ENCODE measurements at places on chromosomes 4 and X. TPM values are rescaled to one million over a fixed set of nuclear protein-coding genes. Genes with fewer than 3 reads are reported as not detected.

- no peak for DNase-seq
These were observed 314.2 kb downstream of the SLC7A11 start for GRCh38 chr4:137927972-137928371.

- DNase-seq: no peak
These were observed 427.3 kb upstream of the FTHL17 start for GRCh38 chrX:31499109-31499508.

DNA sequence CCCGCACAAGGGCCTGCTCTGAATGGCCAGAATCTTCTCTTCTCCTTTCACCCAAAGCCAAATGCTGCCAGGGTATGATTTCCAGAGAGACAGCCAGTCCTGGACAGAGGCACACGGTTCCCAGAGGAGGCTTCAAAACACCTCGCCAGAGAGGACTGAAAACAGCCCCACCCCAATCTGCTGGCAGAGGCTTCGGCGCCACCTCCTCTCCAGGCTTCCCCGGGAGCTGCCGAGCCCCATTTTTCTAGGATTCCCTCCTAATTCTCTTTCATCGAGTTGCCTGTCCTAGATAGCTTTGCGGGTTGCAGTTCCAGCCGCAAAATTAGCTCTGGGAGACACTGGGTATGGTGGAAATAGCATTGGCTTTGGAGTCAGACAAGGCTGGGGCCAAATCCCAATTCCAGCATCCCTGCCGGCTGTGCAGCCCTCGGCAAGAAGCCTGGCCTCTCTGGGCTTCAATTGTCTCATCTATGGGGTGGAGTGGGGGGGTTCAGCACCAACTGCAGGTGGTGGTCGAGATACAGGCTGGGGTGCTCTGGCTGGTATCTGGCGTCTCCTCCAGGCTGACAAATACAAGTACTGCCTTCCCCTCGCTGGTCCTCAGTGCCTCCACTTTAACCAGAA, 22.6 kb downstream of the PPP2R2C start:
- DNase-seq: no peak

DNA sequence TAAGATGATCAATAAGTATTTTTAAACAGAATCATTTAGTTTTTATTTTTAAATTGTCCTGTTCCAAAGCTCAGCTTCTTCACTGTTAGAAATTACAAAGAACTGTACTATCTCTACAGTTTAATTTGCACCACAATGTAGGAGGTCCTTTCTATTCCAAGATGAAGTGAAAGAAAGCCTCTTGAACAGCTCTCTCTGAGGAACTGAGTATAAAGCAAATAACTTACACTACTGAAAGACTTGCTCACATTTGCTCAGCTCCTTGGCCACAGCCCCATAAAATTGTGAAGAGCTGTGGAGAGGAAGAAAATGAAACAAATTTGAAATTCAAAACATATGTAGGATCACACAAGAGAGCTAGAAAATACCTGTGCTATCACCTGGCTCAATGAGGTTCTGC, 68.6 kb downstream of the ENPEP start:
- DNase-seq: no peak

DNA sequence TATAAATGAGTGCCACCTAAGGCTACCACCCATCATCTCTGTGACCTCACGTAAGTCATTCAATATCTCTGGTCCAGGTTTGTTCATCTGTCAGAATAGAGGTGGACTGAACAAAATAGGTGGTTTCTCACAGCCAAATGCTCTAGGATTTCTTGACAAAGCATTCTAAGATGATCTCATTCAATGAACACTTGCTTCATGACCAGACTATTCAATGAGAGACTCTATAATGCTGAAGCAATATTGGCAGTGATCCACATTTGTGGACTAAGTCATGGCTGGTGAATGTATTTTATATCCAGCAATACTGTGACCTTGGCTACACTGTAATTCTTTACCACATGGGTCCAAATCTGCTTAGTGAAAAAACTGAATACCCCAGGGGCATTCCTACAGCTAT, 37.9 kb downstream of the LDB2 start:
- no peak for DNase-seq

GRCh38 chr4:25466966-25467697, 90.1 kb downstream of the ANAPC4 start:
- DNase-seq: no peak

GRCh38 chr4:143514497-143514896, 995 bp downstream of the SMARCA5 start:
- DNase-seq: peak; percentile 69

- no peak for DNase-seq
These were observed 16.9 kb upstream of the OCIAD1 start for GRCh38 chr4:48813964-48814363.

DNA sequence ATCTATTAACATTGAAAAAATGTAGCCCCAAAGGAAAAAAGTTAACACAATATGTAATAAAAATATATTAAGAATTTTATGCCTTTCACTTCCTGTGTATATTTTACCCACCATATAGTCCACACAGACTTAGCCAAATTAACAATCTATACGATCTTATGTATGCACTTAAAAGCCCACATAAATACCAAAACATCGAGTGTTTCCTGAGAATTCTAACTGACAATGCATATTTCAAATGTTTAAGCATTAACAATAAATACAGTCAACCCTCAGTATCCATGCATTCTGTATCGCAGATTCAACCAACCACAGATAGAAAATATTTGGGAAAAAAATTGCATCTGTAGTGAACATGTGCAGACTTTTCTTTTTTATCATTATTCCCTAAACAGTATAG, 226.8 kb downstream of the COL25A1 start:
- no peak for DNase-seq

GRCh38 chr4:55378617-55379467, 16.9 kb upstream of the TMEM165 start:
- no peak for DNase-seq

- DNase-seq: no peak
These were observed 113.4 kb downstream of the SCLT1 start for GRCh38 chr4:128979934-128980333.

GRCh38 chr4:51906167-51906958, 63.4 kb downstream of the DCUN1D4 start:
- DNase-seq: no peak

- no peak for DNase-seq
These were observed 14.7 kb upstream of the GRIA3 start for GRCh38 chrX:123169247-123169901.

DNA sequence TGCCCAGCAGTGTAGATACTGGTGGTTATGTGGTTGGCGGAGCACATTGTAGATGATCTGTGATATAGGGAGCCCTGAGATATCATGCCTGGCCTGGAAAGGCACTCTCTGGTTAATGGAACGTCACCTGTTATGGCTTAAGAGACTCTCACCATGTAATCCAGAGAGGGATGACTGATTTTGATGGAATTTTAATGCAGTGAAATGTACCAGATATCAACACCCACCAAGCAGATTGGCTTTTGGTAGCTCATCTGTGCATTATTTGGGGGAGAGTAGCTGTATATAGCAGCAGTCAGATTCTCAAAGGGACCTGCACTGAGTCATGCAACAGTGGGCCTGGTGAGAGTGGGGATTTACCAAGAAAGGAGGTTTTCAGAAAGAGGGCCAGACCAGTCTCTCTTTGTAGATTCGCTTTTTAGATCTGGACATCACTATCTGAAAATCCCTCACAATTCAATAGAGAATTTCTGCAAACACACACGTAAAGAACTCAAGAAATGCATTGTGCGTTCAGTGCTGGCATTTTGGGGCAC, 17.3 kb downstream of the TSC22D3 start:
- DNase-seq: no peak

DNA sequence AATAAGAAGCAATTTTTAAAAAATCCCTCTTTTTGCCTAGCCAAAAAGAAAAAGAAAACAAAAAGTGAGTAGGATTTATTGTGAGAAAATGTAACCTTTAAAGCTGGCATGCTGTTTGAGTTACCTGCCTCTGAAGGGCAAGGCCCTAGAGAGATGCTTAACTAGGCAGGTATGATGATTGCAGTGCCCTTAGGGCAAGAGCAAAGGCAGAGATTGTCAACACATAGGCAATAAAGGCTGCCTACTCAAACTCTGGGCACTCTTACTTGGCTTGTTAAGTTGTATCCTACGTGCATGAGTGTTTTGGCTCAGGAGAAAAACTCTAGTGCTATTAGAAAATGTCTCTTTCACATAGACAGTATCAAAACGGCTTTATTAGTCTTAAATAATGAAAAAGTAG, 306.0 kb downstream of the RPA4 start:
- DNase-seq: no peak

DNA sequence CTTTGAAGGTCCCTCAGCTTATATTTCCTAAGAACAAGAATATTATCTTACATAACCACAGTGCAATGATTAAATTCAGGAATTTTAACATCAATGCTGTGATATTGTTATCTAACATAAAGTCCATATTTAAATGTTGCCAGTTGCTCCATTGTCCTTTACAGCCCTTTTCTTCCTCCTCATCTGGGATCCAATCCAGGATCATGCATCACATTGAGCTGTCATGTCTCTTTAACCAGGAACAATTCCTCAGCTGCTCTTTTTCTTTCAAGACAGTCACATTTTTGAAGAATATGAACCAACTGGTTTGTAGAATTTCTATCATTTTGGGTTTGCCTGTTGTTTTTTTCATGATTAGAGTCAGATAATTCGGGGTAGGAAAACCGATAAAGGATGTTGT, 12.0 kb downstream of the TMSB4X start:
- DNase-seq: no peak

- peak; percentile 75 for DNase-seq
These were observed 32.2 kb downstream of the SMS start for GRCh38 chrX:21972721-21973120.

DNA sequence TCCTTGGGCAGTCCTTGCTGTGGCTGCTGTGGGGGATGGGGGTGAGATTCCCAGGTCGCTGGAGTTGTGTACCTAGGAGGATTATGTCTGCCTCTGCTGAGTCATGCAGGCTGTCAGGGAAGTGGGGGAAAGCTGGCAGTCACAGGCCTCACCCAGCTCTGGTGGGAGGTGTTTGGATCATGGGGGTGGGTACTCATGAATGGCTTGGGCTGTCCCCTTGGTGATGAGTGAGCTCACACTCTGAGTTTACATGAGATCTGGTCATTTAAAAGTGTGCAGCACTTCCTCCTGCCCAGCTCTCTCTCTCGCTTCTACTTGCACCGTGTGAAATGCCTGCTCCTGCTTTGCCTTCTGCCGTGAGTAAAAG, 24.6 kb upstream of the PDLIM3 start:
- peak; percentile 66 for DNase-seq

GRCh38 chr4:80454556-80454955, 119.0 kb downstream of the CFAP299 start:
- DNase-seq: no peak

The PAGE4 gene
- not detected for total RNA-seq

The FAM241A gene
- 6.8 TPM for total RNA-seq

The PRR32 gene
- not detected for total RNA-seq

The ZMAT1 gene
- 0.96 TPM for total RNA-seq

The C4orf50 gene
- not detected for total RNA-seq

The GYPE gene
- total RNA-seq: not detected

The AWAT1 gene
- not detected for total RNA-seq
